ENCODE measurements at places on chromosomes 3 and 15. TPM values are rescaled to one million over a fixed set of nuclear protein-coding genes. Genes with fewer than 3 reads are reported as not detected.

Gene EIF2B5
- total RNA-seq, result 50.1 TPM

Gene USP50
- total RNA-seq, result not detected

Gene CCNB2
- 0.98 TPM for total RNA-seq

Gene IL17RD
- 3.0 TPM for total RNA-seq

DNA sequence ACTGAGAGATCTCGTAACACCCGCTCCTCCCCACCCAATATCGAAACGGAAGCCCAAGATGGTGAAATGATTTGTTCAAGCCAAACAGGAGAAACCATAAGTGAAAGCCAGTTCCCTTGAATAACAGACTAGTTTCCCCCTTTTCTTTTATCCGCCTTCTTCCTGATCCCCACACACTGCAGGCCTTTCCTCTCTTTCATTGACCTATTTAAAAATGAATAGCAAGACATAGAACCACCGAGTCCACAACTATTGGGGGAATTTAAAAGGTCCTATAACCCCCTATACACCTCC lies 382 bp upstream of the COX17 start:
- H3K4me3 ChIP-seq, result peak overlapping the region; percentile 61
- peak overlapping the region; percentile 95 for H3K27ac ChIP-seq
- H3K27me3 ChIP-seq, result no peaks in the 10 kb centered on the region
- no peak for DNase-seq
- no peaks in the 10 kb centered on the region for H3K36me3 ChIP-seq

GRCh38 chr15:33425142-33425541 lies 114.4 kb downstream of the RYR3 start:
- H3K27me3 ChIP-seq, result no peaks in the 10 kb centered on the region
- no peaks in the 10 kb centered on the region for H3K36me3 ChIP-seq
- H3K27ac ChIP-seq, result no peak overlapping the region
- H3K4me1 ChIP-seq, result no peaks in the 10 kb centered on the region
- DNase-seq, result no peak
- H3K4me3 ChIP-seq, result no peak overlapping the region

DNA sequence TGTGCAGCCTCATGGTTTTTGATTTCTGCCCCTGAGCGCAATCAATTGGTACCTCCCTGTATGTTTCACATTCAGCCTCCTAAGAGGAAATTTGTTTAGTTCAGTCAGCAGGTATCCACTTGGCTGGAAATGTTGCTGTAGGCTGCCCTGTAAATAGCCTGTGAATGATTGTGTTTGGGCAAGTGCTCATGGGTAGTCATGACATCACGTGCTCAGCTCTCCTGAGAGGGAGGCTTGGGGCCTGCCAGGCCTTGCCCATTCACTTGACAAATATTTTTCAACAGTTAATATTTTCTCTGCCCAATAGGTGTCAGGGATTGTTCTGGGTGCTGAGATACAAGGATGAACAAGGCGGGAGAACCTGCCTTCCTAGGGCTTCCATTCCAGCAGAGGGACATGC lies 13.3 kb downstream of the HRH1 start:
- H3K4me3 ChIP-seq, result no peak overlapping the region
- DNase-seq, result no peak
- no peaks in the 10 kb centered on the region for H3K27me3 ChIP-seq
- no peaks in the 10 kb centered on the region for H3K4me1 ChIP-seq
- H3K36me3 ChIP-seq, result no peaks in the 10 kb centered on the region

DNA sequence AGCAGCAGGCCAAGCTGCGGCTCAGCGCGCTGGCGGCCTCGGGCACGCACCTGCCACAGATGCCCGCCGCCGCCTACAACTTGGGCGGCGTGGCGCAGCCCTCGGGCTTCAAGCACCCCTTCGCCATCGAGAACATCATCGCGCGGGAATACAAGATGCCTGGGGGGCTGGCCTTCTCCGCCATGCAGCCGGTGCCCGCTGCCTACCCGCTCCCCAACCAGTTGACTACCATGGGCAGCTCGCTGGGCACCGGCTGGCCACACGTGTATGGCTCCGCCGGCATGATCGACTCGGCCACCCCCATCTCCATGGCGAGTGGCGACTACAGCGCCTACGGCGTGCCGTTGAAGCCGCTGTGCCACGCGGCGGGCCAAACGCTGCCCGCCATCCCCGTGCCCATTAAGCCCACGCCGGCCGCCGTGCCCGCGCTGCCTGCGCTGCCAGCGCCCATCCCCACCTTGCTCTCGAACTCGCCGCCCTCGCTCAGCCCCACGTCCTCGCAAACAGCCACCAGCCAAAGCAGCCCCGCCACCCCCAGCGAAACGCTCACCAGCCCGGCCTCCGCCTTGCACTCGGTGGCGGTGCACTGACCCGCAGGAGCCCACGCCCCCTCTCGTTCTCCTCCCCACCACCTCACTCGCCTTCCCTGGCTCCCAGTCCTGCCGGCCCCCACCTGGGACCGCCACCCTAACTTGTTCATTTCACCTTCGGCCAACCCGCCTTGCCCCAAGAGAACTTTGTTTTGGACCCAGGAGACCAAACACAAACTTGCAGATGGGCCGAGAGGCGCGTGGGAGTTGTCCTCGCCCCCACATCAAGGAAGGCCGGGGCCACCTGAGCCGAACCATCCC lies 1.5 kb downstream of the FOXB1 start:
- H3K36me3 ChIP-seq, result no peaks in the 10 kb centered on the region
- H3K4me1 ChIP-seq, result peaks cover 14% of the 10 kb centered on the region
- no peak for DNase-seq
- H3K27me3 ChIP-seq, result peaks cover 12% of the 10 kb centered on the region
- H3K4me3 ChIP-seq, result peak overlapping the region; percentile 42

DNA sequence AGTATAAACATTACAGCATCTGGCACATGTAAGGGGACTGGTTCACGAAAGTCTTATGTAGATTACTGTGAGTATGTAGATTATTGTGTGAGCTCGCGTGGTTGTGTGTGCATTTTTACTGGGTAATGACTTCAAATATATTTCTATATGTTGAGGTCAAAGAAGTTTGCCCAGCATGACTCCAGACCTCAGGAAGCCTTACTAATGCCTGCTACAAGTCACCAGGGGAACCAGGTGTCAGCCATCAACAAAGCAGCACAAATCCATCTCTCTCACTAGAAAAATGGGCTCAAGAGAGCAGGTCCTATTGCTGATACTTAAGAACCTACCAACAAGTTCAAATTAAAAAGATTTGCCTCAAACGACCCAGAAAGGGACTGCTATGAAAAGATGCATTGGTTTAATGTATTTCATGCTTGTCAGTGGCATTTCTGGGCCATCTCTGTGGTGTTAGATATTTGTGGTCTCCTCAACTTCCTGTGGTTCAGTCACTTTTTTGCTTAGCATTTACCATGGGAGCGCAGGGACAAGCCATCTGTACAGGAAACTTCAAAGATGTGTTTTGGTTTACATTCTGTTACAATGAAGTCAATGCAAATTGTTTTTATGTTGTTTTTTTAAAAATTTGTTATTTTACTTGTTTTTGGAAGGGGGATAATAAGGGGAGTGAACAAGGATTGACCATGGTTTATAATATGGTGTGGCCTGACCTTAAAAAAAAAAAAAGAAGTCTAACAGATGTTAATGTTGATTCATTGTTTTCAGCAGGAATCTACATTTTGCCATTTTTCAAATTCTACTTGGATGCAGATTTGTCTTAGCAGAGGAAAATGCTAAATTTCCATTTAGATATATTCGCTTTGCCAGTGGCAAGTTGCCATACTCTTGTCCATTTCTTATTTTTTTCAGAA lies 172.1 kb upstream of the ADAMTS9 start:
- no peaks in the 10 kb centered on the region for H3K36me3 ChIP-seq
- no peaks in the 10 kb centered on the region for H3K4me1 ChIP-seq
- DNase-seq, result no peak
- H3K27ac ChIP-seq, result no peak overlapping the region
- no peaks in the 10 kb centered on the region for H3K27me3 ChIP-seq

DNA sequence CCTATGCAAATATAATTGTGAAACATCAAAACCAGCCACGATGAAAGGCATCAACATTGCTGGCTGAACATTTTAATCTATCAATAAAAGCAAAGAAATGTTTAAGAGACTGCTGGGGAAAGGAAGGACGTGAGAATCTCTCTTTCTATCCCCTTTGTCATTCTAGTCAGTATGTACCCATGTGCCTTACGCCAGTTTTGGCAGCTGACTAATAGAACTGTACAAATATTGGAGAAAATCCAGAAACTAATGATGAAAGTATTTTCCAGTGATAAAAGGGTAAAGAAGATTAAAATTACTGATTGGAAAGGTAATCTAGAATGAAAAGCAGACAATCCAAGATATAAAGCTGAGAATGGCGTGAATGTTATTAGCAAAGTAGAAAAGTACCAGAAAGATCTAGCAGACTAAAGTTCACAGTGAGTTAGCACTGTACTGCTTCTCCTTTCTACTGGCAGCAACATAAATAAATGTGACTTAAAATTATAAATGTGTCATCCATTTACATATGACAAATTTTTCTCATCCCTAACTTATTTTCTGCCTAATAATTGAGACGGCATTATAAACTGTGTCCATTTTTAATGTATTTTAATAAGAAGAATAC lies 401.9 kb upstream of the CNTN4 start:
- no peaks in the 10 kb centered on the region for H3K4me1 ChIP-seq
- no peaks in the 10 kb centered on the region for H3K27me3 ChIP-seq
- no peaks in the 10 kb centered on the region for H3K36me3 ChIP-seq
- no peak overlapping the region for H3K27ac ChIP-seq

DNA sequence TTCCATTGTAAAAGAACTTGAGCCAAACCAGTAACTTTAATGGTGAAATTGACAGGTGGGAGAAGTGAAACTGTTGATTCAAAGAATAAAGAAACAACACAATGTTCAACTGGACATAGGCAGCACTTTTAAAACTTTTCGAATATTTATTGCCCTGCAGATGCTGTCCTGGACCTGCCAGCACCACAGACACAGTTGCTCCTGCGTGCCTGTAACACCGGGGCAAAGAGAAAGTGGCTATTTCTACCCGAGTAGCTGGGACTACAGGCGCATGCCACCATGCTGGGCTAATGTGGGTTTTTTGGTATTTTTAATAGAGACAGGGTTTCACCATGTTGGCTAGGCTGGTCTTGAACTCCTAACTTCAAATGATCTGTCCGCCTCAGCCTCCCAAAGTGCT lies 7.4 kb downstream of the IL5RA start:
- no peaks in the 10 kb centered on the region for H3K36me3 ChIP-seq
- no peak overlapping the region for H3K27ac ChIP-seq
- no peak for DNase-seq
- H3K27me3 ChIP-seq, result no peaks in the 10 kb centered on the region

GRCh38 chr3:81920816-81921215 lies 159.4 kb upstream of the GBE1 start:
- no peak for DNase-seq
- H3K4me3 ChIP-seq, result no peak overlapping the region
- H3K27ac ChIP-seq, result no peak overlapping the region
- H3K4me1 ChIP-seq, result no peaks in the 10 kb centered on the region

DNA sequence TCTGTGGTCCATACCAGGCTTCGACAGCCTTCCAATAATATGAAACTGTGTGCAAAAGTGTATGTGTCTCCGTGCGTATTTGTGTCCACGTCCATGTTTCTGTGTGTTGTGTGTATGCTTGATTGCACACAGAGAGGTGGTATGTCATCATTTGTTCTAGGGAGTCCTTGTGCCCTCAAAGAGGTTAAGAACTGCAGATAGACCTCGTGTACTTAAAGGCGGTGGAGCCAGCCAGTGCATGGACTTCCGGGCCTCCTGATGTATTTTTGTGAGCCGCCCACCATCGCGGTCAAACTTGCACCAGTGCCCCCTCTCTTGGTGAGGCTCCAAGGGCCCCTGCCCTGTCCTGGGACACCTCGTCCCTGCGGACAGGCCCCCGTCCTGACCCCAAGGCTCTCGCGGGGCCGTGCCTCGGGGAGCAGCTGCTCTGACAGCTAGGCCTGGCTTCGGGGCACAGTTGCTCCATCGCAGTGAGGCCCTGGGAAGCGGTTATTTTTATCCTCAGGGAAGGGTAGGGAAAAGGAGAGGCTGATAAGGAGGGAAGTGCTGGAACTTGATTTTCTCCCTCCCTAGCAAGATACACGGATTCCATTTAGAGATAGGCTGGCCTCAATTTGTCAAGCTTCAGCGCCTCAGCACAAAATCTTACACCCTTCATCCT lies 1.2 kb upstream of the RYK start:
- peaks cover 6% of the 10 kb centered on the region for H3K4me1 ChIP-seq
- no peaks in the 10 kb centered on the region for H3K36me3 ChIP-seq
- H3K27me3 ChIP-seq, result no peaks in the 10 kb centered on the region

- H3K27ac ChIP-seq, result peak overlapping the region; percentile 100
- no peaks in the 10 kb centered on the region for H3K27me3 ChIP-seq
- peak; percentile 57 for DNase-seq
- peak overlapping the region; percentile 91 for H3K4me3 ChIP-seq
- H3K4me1 ChIP-seq, result peaks cover 9% of the 10 kb centered on the region
Measured at GRCh38 chr3:19947549-19948225, 790 bp downstream of the RAB5A start.

DNA sequence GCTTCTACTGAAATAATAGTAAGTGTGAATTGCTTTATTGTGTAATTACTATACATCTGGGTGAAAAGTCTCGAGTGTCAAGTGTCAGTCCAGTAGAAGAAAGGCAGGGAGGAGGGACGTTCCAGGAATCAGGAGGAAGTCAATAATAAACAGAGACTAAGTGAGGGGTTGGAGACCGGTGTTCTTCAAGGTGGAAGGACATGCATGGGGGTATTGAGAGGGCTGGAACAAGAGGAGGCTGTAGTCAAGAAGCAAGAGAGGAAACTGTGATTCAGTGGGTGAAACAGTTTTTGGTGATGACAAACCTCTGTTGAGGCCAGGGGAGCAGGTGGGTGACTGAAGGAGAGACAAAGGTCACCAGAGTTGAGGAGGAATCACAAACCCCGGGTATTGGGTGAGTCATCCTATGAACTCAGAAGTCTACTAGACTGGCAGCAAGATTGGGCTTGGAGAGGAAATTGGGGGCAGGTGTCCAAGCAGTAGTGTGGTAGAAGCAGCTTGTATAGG lies 11.6 kb upstream of the SCAMP5 start:
- H3K36me3 ChIP-seq, result no peaks in the 10 kb centered on the region
- no peak overlapping the region for H3K4me3 ChIP-seq
- DNase-seq, result no peak
- no peaks in the 10 kb centered on the region for H3K4me1 ChIP-seq

DNA sequence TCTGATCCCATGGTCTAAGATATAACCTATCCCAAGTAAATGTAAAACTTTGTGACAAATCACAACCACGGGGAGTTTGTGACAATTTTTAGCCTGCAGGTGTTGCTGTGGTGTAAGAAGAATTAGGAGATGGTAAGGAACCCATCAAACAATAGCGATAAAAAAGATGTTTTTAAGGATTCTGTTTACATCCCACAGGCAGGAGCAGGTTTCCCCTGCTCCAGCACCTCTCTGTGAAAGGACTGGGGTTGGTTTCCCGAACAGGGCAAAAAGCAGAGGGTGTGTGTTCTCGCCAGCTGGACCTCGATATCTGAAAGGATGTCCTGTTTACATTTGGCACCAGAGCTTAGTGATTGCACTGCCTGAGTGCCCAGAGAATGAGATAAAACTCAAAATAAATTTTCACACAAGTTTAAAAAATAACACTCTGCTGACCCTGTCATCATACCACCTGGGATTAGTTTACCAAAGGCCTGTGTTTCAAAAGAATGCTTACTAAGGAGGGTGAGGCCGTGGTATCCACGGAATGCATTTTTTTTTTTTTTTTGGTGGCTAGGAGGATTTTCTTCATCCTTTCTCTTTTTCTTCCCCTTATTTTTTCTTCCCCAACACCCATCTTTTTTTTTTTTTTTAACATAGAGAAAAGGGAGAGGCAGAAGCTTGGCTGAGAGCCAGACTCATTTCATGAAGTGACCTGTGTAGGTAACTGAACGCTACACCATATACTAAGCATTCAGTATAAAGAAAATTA lies 151.8 kb upstream of the DPH6 start:
- no peak overlapping the region for H3K27ac ChIP-seq
- no peak overlapping the region for H3K4me3 ChIP-seq
- H3K27me3 ChIP-seq, result no peaks in the 10 kb centered on the region
- no peaks in the 10 kb centered on the region for H3K36me3 ChIP-seq
- no peak for DNase-seq

Measured in breast epithelium (tissue), 4 donors.